ENCODE measurements at places on chromosomes 16 and 17. TPM values are rescaled to one million over a fixed set of nuclear protein-coding genes. Genes with fewer than 3 reads are reported as not detected.

DNA sequence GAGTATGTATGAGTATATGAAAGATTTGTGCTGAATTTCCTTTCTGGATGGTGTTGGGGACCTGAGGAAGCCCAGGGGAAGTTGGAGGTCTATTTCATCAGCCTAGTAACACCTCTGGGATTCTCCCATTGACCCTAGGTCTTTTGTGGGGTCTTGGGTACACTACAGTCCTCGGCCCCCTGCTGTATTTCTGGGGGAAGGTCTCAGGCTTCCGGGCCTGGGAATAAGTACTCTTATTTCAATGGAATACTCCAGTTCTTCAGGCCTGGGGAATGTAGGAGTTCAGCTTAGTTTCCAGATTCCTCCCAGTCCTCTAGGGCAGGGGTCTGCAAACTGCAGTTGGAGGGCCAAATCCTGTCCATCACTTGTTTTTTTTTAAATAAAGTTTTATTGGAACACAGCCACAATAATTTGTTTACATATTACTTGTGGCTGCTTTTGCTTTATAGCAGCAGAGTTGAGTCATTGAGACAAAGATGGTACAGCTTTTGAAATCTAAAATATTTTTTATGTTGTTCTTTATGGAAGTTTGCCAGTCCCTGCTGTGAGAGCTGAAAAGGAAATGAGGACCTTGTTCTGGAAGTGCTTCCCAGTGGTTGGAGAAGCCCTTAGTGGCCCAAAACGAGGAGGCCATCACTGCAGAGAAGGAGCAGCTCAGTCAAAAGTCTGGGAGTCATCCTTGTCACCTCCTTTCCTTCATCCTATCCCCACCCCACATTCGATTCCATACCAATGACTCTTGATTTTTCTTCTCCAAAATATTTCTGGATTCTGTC is 142.5 kb upstream of the HS3ST2 start:
- no peak overlapping the region for H3K4me3 ChIP-seq
- no peak overlapping the region for H3K27ac ChIP-seq
- H3K27me3 ChIP-seq = peaks cover 12% of the 10 kb centered on the region
- no peaks in the 10 kb centered on the region for H3K36me3 ChIP-seq
- no peak for DNase-seq
- no peaks in the 10 kb centered on the region for H3K4me1 ChIP-seq

DNA sequence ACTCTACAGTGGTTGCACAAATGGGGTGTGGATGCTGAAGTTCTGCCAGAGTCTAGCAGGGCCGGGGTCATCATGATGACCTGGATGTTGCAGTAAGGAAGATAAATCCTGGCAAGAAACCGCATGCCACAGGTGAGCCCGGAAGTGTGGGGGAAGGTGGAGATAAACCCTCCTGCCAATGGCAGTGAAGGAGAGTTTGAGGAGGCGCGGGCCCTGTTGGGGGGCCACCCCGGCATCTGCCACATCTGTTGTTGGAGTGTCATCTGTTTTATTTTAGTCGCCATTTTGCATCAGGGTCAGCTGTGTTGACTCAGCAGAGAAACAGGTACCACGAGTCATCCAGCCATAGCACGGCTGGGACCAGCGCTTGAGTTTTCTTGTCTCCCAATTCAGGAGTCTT is 173.8 kb upstream of the CHMP6 start:
- peaks cover 5% of the 10 kb centered on the region for H3K36me3 ChIP-seq
- H3K27ac ChIP-seq = no peak overlapping the region
- DNase-seq = no peak
- H3K4me3 ChIP-seq = no peak overlapping the region
- H3K4me1 ChIP-seq = peaks cover 6% of the 10 kb centered on the region

DNA sequence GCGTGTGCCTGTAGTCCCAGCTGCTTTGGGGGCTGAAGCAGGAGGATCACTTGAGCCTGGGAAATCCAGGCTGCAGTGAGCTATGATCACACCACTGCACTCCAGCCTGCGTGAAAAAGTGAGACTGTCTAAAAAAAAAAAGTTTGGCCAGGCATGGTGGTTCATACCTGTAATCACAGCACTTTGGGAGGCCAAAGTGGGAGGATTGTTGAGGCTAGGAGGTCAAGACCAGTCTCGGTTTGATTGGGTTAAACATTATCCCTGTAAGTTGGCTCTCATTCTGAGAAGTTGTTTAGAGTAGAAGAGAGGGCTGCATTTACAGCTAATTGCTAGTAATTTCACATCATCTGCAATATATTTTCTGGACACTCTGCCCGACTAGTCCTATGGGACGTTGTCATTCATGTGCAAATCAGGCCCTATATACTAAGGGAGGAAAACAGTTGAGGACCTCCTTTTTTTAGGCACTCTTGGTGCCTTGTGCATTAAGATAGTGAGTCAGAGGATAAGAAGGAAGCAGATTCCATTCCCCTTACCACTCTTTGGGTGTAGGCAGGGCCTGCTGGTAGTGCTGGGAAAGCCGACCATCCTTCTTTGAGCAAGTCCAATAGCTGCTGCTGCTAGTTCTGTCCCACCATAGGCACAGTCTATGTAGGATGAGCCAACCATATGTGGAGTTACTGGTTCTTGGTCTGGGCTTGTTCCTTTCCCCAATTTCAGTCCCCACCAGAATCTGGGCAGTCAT is 18.7 kb downstream of the HMOX2 start:
- H3K27ac ChIP-seq = no peak overlapping the region
- no peak for DNase-seq
- H3K36me3 ChIP-seq = peaks cover 18% of the 10 kb centered on the region
- peaks cover 2% of the 10 kb centered on the region for H3K4me1 ChIP-seq

The ITGAD gene
- 0.03 TPM for polyA plus RNA-seq

- peaks cover 4% of the 10 kb centered on the region for H3K27me3 ChIP-seq
- no peaks in the 10 kb centered on the region for H3K4me1 ChIP-seq
- H3K27ac ChIP-seq = no peak overlapping the region
- no peaks in the 10 kb centered on the region for H3K36me3 ChIP-seq
- DNase-seq = peak; percentile 4
Measured at GRCh38 chr16:79537584-79537983, 63.0 kb downstream of the MAF start.

The CHST5 gene
- 35.6 TPM for polyA plus RNA-seq

The LGALS3BP gene
- 325 TPM for polyA plus RNA-seq

GRCh38 chr16:5903832-5904231 is 806.2 kb upstream of the EEF2KMT start:
- no peaks in the 10 kb centered on the region for H3K4me1 ChIP-seq
- no peak overlapping the region for H3K4me3 ChIP-seq
- no peak overlapping the region for H3K27ac ChIP-seq
- no peaks in the 10 kb centered on the region for H3K27me3 ChIP-seq
- no peaks in the 10 kb centered on the region for H3K36me3 ChIP-seq

The CCDC154 gene
- polyA plus RNA-seq = 2.9 TPM

GRCh38 chr16:11650641-11651591 is 17.3 kb upstream of the SNN start:
- H3K27ac ChIP-seq = no peak overlapping the region
- DNase-seq = no peak
- H3K36me3 ChIP-seq = no peaks in the 10 kb centered on the region

The DYNLRB2 gene
- 0.52 TPM for polyA plus RNA-seq

DNA sequence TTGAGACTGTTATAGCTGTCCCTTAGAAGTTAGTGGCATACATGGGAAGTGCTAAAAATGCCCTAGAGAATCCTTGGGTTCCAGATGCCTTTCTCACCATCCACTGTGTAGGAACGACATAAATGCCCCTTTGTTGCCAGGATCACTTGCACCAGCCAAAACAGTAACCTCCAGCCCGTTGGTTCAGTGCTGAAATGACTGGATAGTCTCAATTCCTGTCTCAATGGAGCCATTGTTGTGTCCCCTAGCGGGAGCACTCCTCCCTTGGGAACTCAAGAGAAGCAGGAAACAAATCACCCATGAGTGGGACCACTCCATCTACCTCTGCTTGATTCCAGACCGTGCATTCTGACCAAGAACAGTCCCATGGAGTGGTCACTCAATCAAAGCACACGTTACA is 23.1 kb downstream of the MPHOSPH6 start:
- no peaks in the 10 kb centered on the region for H3K4me1 ChIP-seq
- H3K4me3 ChIP-seq = no peak overlapping the region
- H3K27ac ChIP-seq = no peak overlapping the region
- H3K36me3 ChIP-seq = peaks cover 17% of the 10 kb centered on the region

DNA sequence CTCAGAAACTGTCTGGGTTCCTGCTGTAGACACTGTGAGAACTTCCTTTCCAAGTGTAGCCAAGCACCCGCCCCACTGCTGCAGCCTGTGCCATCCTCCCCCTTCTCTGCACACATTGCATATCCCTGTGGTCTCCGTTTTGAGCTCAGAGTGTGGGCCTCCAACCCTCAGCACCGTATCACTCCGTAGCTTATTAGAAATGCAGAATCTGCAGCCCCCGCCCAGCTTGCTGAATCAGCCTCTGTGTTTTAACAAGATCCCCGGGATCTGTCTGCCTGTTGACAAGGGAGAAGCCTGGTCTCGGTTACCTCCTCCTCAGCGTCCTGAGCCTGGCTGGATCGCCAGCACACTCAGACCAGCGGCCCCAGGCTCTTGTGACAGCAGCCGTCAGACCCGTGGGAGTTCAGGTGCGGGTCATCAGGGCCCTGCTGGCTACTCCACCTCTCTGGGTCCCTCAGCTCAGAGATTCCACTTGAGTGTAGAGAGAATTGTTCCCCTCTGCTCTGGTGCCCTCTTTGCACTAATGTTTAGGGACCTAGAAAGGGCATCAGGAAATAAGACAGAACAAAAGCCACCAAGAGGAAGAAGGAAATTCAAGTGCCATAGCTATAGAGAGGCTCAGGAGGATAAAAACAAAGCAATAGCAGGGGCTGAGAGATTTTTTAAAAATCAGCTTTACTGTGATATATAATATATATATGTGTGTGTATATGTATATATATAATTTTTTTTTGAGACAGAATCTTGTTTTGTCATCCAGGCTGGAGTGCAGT is 92.3 kb downstream of the PITPNC1 start:
- no peaks in the 10 kb centered on the region for H3K4me1 ChIP-seq
- DNase-seq = no peak
- H3K27me3 ChIP-seq = no peaks in the 10 kb centered on the region
- no peak overlapping the region for H3K27ac ChIP-seq
- H3K4me3 ChIP-seq = no peak overlapping the region

The BAIAP3 gene
- 8.1 TPM for polyA plus RNA-seq

GRCh38 chr17:79690466-79690865 is 40.3 kb upstream of the ENPP7 start:
- H3K27me3 ChIP-seq = no peaks in the 10 kb centered on the region
- DNase-seq = no peak
- H3K4me3 ChIP-seq = no peak overlapping the region
- H3K27ac ChIP-seq = no peak overlapping the region
- no peaks in the 10 kb centered on the region for H3K36me3 ChIP-seq
- peaks cover 1% of the 10 kb centered on the region for H3K4me1 ChIP-seq

The OR4D1 gene
- polyA plus RNA-seq = 0.01 TPM

The CNGB1 gene
- polyA plus RNA-seq = 7.5 TPM

The FOXL1 gene
- 5.1 TPM for polyA plus RNA-seq

The RBFOX1 gene
- polyA plus RNA-seq = 1.3 TPM

The LDHD gene
- polyA plus RNA-seq = 2.2 TPM

The GFAP gene
- 0.34 TPM for polyA plus RNA-seq

The CACNG5 gene
- polyA plus RNA-seq = 0.19 TPM

DNA sequence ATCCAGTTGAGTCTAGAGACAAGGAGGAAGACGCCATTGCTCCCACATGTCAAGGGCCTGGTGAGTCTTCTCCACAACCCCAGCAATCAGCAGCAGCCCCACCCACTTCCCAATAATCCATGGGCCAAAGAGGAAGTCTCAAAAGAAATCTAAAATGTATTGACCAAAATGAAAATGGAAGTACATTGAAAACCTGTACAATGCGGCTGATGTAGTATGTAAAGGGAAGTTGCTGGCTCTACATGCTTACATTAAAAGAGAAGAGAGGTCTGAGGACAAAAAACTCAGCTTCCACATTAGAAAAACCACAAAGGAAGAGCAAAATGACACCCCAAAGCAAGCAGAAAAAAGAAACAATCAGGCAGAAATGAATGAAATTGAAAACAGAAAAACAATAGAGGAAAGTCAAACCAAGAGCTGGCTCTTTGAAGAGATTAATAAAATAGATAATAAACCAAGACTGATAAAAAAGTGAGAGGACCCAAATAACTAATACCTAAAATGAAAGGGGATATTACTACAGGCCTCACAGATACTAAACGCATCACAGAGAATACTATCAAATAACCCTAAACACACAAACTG is 100.6 kb upstream of the METRNL start:
- no peaks in the 10 kb centered on the region for H3K36me3 ChIP-seq
- no peak for DNase-seq
- no peaks in the 10 kb centered on the region for H3K27me3 ChIP-seq
- no peak overlapping the region for H3K4me3 ChIP-seq
- no peak overlapping the region for H3K27ac ChIP-seq

DNA sequence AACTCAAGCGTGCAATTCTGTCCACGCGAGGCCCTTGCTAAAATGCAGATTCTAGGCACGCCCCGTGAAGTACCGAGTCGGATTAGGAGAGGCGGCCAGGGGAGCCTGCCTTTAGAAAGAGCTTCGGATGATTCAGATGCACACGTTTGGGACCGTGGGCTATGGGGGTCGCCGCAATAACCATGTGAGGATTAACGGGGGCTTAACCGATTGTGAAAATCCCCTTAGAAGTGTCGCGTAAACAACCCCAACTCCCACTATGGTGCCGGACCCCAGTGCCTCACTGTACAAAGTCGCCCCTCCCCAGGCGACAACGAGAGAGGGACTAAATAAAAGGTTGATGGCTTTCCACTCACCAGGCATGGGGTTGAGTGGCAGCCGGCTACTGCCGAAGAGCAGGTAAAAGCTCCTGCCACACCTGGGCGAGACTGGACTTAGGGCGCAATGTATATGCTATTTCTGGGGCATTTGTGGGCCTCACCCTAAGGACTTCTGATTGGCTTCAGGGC is 635 bp upstream of the SP2 start:
- H3K4me1 ChIP-seq = peaks cover 3% of the 10 kb centered on the region
- H3K4me3 ChIP-seq = peak overlapping the region; percentile 67
- no peak for DNase-seq

GRCh38 chr17:57915544-57915943 is 39.7 kb downstream of the CUEDC1 start:
- H3K4me1 ChIP-seq = peaks cover 11% of the 10 kb centered on the region
- no peaks in the 10 kb centered on the region for H3K36me3 ChIP-seq
- no peaks in the 10 kb centered on the region for H3K27me3 ChIP-seq

- no peaks in the 10 kb centered on the region for H3K4me1 ChIP-seq
- peaks cover 13% of the 10 kb centered on the region for H3K27me3 ChIP-seq
- H3K36me3 ChIP-seq = no peaks in the 10 kb centered on the region
- H3K4me3 ChIP-seq = no peak overlapping the region
Measured at GRCh38 chr17:73140566-73140965, 24.2 kb upstream of the SSTR2 start.

DNA sequence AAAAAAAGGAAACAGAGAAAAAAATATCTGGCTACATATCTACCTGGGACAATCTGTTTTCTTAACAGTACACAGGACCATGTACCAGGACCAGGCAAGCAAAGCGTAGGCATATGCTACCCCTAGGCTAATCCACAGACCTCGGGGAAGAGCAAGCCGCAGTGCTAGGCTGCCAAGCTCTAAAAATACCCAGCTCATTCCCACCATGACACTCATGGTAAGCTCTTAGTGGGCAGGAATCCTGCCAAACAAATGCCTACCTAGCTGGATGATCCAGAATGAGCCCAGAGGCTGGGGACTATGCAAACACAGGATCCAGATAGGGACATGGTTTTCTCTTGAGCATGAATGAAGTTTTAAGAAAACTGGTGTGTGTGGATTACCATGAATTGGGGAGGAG is 95.6 kb downstream of the GRIN2A start:
- no peak overlapping the region for H3K4me3 ChIP-seq
- H3K4me1 ChIP-seq = no peaks in the 10 kb centered on the region
- H3K36me3 ChIP-seq = no peaks in the 10 kb centered on the region
- no peak for DNase-seq
- no peak overlapping the region for H3K27ac ChIP-seq

All from large intestine (tissue), 12 donors.